ENCODE measurements at places on chromosomes 11 and 22.

GRCh38 chr22:42817556-42817955 is 39.5 kb downstream of the ARFGAP3 start:
- DNase-seq = no peak

- DNase-seq = peak; percentile 91
Observed at GRCh38 chr11:61688365-61689163, 8.4 kb downstream of the DAGLA start.

- DNase-seq = no peak
Observed at GRCh38 chr11:17921659-17922415, 91.0 kb downstream of the SERGEF start.

- no peak for DNase-seq
Observed at GRCh38 chr11:113723787-113724186, 17.7 kb upstream of the TMPRSS5 start.

- no peak for DNase-seq
Observed at GRCh38 chr11:123430721-123431497, 840 bp downstream of the GRAMD1B start.

DNA sequence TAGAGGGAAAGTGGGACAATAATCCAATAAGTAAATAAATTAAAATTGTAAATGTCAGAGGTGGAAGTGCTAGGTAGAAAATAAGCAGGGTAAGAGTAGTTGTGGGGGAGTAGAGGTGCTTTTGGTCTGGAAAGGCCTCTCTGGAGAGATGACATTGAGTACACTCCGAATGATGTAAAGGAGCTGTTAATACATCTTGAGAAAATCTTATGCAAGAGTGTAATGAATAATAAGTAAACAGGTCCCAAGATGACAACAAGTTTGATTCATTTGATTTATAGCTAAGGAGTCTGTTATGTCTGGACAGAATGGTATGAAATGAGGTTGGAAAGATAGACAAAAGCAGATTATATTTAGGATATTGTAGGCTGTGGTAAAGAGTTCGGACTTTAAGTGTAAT is 87.5 kb downstream of the TMEM135 start:
- no peak for DNase-seq

- DNase-seq = no peak
Observed at GRCh38 chr11:95444309-95445241, 213.6 kb upstream of the SESN3 start.

DNA sequence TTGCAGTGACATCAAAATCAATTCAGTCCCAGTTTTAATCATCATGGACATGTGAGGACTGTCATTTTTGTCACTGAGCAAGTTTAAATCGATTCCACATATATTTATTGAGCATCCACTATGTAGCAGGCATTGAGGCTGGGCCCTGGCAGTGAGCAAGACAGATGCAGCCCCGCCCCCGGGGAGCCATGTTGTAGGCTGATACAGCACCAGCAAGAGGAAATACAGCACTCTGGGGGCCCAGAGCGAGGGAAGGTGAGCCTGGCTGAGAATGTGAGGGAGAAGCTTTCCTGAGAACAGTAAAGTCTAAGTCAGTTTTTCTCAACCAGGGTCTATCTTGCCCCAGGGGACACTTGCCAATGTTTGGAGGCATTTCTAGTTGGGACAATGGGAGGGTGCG is 108.6 kb upstream of the ASPHD2 start:
- DNase-seq = no peak

DNA sequence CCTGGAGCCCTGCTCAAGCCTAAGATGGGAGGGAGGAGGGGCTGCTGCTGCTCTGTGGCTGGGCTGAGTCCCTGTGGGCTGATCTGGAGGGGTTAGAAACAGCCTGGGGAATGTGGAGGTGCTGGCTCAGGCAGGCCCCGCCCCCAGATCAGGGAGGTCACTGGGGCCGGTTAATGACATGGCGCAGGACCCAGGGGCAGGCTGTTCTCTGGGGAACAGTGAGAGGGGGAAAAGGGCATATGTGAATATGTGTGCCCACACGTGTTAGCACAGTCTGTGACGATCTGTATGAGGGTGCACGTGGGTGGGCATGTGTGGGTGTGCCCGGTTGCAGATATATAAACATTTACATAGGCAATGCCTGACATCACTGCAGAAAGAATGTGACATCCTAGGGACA is 143.5 kb downstream of the MIAT start:
- no peak for DNase-seq

DNA sequence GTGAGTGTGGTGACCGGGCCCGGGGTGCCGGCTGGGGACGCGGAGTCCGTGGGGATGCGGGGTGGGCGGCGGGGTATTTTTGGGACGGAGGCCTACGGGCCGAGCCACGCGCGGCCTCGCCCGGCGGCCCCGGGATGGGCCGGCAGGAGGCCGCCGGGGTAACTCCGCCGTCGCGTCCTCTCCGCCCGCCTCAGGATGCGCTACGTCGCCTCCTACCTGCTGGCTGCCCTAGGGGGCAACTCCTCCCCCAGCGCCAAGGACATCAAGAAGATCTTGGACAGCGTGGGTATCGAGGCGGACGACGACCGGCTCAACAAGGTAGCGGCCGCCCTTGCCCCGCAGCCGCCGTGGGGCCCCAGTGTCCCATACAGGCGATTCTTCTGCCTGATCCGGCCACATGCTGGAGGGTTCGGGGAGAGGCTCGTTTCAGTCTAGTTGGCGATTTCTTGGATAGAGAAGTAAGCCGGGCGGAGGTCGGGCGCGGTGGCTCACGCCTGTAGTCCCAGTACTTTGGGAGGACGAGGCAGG is 337 bp downstream of the RPLP2 start:
- DNase-seq = no peak

All from T47D (cell line).